ENCODE measurements at places on chromosomes 2 and 18.

GRCh38 chr2:212926940-212927339, 224.5 kb downstream of the IKZF2 start:
- DNase-seq: no peak

DNA sequence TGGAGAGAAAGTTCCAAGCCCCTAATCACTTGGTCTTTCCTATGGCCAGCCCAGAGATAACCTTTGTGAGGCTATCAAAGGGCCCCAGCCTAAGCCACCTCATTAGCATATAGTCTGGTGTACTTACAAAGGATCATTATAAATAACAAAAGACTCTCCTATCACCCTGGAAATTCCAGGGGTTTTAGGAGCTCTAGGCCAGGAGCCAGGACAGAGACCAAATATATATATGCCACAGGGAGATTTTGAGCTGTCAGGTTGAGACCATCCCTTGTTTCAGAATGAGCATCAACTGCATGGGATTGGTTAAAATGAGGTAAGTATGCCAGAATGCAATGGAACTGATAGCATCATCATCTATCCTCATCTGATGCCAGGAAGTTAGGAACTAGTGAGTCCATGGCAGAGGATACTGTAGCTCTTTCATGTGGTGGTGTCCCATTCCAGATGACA, 32.1 kb upstream of the CHRNA1 start:
- no peak for DNase-seq

GRCh38 chr2:2838548-2838845, 507.4 kb upstream of the MYT1L start:
- no peak for DNase-seq

DNA sequence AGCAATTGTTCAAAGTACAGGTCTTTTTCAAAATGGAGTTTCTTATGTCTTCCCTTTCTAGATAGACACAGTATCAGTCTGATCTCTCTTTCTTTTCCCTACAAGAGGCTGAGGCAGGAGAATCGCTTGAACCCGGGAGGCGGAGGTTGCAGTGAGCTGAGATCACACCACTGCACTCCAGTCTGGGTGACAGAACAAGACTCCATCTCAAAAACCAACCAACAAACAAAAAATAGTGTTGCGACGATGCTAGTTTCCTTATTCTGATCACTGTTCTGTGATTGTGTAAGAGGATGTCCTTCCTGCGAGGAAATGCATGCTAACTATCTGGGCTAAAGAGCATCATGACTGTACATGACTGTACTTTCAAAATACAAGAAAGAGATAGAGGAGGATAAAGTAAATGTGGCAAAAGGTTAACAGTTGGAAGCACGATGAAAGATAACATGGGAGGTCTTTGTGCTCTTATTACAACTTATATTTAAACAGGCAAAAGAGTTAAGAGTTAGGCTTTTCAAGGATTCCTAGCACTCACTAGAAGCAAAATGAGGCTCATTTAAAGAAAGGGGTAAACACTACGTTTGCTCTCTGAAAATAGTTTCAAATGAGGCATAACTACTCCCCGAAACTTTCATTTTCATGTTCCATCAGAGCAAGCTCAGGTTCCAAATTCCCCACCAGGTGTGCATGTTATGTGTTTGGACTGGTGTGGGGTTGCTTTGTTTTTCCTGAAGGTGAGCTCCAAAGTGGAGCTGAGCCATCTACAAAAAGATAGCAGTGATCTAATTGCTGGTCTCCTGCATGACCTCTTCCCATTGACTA, 23.8 kb downstream of the SOWAHC start:
- no peak for DNase-seq

- no peak for DNase-seq
Measured at GRCh38 chr18:11308499-11308898, 159.1 kb upstream of the PIEZO2 start.

GRCh38 chr2:218872645-218873358, 7.8 kb upstream of the WNT10A start:
- DNase-seq: no peak

GRCh38 chr2:111930875-111931274, 32.5 kb downstream of the MERTK start:
- DNase-seq: no peak

DNA sequence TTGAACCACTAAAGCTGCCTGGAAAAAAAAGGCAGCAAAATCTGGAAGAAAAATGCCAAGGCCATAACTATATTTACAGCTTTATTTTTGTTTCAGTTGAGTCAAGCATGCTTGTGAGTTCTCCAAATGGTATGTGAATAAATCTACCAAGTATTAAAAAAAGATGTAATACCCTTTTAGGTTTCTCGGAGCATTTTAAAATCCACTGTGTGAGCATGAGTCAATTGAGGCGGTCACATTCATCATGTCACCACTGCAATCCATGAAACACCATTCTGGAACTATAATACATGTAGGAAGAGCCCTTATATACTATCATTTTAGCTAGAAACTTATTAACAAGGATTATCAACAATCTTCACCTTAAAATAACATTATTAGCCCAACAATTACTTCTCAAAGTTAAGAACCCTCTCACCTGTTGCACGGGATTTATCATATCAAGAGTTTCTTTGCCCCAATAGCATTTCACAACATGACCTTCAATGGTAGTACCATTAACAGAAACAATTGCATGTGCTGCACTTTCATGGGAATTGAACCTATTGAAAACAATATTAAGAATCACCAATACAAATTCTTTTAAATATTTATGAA, 24.2 kb upstream of the C2orf42 start:
- DNase-seq: no peak

- DNase-seq: no peak
Measured at GRCh38 chr2:152565884-152566727, 151.2 kb downstream of the PRPF40A start.

DNA sequence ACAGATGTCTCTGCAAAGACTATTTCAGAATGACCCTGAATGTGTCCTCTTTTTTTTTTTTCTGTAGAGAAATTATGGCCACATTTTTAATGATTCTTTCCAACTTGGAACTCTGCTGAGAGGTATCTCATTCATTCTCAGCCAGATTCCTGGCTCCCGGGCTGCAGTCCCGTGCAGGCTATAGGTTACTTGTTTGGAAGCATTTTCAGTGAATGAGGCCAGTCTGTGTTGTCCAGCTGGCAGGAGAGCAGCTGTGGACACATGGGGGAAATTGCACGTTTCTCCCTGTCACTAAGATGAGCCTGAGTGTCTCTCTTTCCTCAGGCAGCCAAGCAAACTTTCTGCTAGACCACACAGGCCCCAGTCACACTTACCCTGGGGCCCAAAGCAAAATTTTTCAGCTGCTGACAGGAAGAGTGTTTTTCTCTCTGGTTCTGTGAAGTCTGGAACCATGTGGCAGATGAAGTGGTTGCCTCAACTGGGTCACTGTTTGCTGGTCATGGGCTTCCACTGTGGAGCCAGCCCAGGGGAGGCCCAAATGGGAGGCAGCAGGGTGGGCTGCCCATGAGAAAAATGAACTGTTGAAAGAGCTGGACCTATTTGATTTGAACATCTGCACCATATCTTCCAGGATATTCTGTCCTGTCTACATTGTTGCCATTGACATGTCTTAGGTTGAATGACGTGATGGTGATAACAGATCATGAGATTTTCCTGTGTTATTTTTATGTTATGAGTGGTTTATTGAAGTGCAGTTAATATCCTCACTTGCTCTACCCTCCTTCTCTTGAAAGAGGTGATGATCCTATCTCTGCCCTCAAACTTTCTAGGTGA, 431.2 kb downstream of the LPIN1 start:
- peak; percentile 89 for DNase-seq

GRCh38 chr2:168039881-168040280, 207.5 kb downstream of the STK39 start:
- DNase-seq: no peak

DNA sequence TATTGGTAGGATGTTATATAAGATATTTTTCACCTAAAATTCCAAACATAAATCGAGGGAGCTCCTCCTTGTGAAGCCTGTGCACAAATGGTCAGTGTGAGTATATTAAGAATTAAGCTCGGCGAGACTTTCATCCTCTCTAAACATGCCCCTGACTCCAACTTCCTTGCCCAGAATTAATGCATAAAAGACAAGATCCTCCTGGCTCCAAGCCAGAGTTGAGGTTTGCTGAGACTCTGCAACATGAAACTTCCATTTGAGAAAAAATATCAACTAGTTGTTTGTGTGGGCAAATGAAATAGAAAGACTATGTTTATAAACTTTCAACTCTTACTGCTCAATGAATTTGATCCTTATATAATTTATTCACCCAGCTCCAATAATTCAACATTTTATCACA, 68.1 kb downstream of the CCDC178 start:
- no peak for DNase-seq

DNA sequence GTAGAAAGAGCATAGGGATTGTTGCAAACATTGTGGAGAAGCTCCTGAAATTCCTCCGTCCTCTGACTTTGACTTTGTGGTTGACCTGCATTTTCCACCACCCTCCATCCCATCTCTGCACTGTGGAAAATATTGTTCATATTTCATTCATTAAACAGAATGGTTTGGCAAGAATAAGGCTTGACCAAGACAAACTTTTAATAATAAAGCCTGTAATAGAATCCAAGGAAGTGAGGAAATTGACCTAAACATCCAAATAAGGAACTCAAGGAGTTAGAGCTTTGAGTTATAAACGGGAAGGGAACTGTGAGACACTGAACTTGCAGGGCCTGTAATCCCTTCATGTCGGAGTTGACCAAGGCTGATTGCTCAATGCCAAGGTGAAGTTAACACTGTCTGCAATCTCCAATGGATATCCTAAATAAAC, 115.2 kb downstream of the GFPT1 start:
- no peak for DNase-seq

DNA sequence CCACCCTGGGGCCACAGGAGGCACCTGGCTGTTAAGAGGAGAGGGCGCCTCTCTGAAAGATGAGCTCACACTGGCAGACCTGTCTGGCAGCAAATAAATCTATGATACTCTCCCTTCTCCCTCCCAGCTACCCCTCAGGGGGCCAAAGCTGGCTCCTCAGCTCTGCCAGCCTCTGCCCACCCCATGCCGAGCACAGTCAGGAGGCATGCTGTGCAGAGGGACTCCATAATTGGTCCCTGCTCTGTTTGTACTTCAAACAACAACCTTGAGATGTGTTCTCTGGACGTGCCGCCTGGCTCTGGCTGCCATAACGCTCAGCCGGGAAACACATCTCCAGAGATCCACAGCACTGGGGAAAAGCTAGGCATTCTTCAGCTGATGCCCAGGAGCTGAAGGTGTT, 126.7 kb downstream of the GALNT14 start:
- no peak for DNase-seq

DNA sequence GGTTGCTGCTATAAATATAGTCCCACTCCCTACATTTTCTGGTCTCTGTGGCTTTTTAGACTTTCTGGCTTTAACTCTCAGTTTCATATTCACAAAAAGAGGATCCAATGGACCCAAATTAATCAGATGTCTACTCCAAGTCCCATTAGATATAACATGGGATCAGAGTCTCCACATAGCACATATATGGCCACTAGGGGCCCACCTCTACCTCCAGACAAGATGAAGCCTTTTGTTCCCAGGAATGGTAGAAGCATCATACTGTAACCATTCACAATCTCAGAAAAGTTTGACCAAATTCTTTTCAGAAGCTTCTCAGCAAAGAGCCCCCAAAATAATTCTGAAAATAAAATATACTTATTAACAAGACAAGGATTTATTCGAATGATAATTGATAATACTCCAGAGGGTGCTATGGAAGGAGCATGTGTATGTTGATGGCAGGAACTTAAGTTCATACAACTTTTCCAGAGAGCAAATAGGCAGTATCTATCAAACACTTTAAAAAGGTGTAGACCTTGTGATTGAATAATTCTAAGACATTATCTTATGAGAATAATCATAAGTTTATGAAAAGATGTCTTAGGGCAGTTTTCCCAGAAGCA, 382.3 kb upstream of the CRIM1 start:
- no peak for DNase-seq

GRCh38 chr18:22547807-22548561, 130.3 kb upstream of the CTAGE1 start:
- no peak for DNase-seq

DNA sequence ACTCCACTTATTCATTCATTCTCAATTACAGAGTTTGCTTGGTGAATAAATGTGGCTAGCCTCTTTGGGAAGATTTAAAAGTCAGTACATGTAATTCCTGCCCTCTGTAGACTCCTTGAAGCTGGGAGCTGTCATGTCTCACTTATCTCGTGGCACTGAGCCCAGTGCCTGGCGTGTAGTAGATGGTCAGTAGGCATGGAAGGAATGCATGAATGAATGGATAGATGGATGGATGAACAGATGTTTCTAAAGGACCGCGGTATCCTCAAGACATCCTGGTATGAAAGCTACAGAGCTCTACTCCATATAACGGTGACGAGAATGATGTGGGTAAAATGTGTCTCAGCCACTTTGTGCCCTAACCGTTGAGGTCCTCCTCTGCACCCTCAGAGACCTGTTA, 83.0 kb downstream of the MARCO start:
- DNase-seq: no peak

DNA sequence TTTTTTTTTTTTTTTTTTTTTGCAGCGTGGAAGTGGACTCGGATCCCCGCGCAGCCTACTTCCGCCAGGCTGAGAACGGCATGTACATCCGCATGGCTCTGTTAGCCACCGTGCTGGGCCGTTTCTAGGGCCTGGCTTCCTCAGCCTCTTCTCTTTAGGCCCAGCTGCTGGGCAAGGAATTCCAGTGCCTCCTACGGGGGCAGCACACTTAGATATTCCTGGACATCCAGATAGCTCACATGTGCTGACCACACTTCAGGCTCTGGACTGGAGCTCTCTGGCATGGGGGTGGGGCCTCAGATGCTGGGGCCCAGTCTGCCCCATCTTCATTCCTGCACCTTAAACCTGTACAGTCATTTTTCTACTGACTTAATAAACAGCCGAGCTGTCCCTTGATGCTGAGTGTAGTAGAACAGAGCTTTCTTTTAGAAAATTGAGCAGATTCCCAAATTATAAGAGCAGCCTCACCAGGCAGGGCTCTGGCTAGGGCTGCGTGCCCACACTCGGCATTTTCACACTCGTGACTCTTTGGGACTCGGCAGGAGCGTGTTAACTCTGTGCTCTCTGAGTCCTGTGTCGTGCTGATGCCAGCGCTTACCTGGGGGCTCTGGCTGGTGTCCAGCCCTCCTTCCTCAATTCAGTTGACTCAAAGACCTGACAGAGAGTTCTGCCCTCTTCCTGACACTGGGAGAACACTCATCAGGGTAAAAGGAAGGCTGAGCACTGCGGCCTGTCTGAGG, 19.3 kb downstream of the SLC30A3 start:
- no peak for DNase-seq

DNA sequence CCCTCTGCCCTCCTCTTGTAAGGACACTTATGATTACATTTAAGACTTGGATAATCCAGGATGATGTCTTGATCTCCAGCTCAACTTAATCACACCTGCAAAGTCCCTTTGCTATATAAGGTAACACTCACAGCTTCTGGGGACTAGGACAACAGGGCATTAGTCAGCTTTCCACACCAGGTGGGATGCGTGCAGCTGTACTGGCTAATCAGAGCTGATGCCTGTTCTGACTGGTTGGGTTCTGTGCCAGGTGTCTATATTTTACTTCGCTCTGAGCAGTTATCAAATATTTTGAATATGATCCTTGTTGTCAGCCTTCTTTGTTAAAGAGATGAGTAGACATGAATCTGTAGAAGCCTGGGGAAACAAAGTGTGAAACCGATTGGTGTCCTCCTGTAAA, 115.5 kb upstream of the ATP8B1 start:
- DNase-seq: no peak

Data from forelimb muscle (tissue), 1 donor.